Bladder microvascular endothelial cell (primary cell): ENCODE measurements at places on chromosomes 13 and 19. TPM values are rescaled to one million over a fixed set of nuclear protein-coding genes. Genes with fewer than 3 reads are reported as not detected.

PKN1 gene
- 209 and 330 TPM in 2 replicates for total RNA-seq

ZNF93 gene
- 3.6 and 7.0 TPM in 2 replicates for total RNA-seq

GDF15 gene
- 54.4 and 214 TPM in 2 replicates for total RNA-seq

DCT gene
- not detected in 2 replicates for total RNA-seq

MADCAM1 gene
- total RNA-seq: 0.06 TPM in 1 of 2 replicates, not detected in the other
